ENCODE measurements at places on chromosomes 6 and 20.
A peak's percentile ranks its signal among the peaks of the same experiment; 100 is the strongest.

DNA sequence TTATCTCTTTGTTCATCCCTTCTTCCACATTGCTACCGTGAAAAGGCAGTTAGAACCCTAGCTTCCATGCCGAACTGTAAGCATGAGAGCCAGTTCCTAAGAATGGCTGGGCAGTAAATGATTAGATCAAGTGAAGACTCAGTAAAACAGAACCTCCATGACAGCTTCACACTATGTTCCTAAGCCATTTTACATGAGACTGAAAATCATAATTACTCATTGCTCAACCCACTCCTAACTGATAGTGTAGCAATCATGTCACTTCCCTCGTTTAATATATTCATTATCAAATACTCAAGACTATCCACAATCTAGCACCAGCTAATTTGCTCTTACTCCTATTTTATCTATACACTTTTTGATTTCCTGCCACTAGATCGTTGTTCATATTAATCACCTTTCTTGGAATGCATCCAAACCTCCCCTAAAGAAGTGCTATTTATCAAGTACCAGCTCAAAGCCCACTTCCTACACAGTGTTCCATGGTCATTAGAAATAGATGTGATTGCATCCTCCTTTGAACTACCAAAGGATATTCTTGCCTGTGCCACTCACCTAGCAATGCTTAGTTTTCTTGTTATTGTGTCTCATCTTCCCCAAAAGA is 6.0 kb downstream of the TMEM30A start:
- no peaks in the 10 kb centered on the region for H3K27me3 ChIP-seq
- peaks cover 67% of the 10 kb centered on the region for H3K4me1 ChIP-seq
- H3K27ac ChIP-seq = no peak overlapping the region
- no peak for DNase-seq
- no peaks in the 10 kb centered on the region for H3K36me3 ChIP-seq

GRCh38 chr20:24353135-24353690 is 116.2 kb upstream of the SYNDIG1 start:
- no peaks in the 10 kb centered on the region for H3K27me3 ChIP-seq
- no peak overlapping the region for H3K27ac ChIP-seq
- DNase-seq = no peak
- H3K4me1 ChIP-seq = no peaks in the 10 kb centered on the region
- no peak overlapping the region for H3K4me3 ChIP-seq

GRCh38 chr6:82217018-82217586 is 30.4 kb downstream of the IBTK start:
- H3K27me3 ChIP-seq = no peaks in the 10 kb centered on the region
- H3K27ac ChIP-seq = no peak overlapping the region

GRCh38 chr6:147674099-147674498 is 165.6 kb downstream of the SAMD5 start:
- no peaks in the 10 kb centered on the region for H3K36me3 ChIP-seq
- H3K27ac ChIP-seq = no peak overlapping the region
- no peak for DNase-seq
- no peak overlapping the region for H3K4me3 ChIP-seq
- H3K27me3 ChIP-seq = no peaks in the 10 kb centered on the region
- H3K4me1 ChIP-seq = no peaks in the 10 kb centered on the region

GRCh38 chr20:20668639-20669038 is 43.8 kb downstream of the RALGAPA2 start:
- DNase-seq = no peak
- H3K36me3 ChIP-seq = no peaks in the 10 kb centered on the region
- no peaks in the 10 kb centered on the region for H3K27me3 ChIP-seq
- no peak overlapping the region for H3K4me3 ChIP-seq

- no peak overlapping the region for H3K4me3 ChIP-seq
- no peak overlapping the region for H3K27ac ChIP-seq
- H3K36me3 ChIP-seq = peaks cover 10% of the 10 kb centered on the region
Measured at GRCh38 chr6:119297049-119297448, 52.5 kb downstream of the MAN1A1 start.

DNA sequence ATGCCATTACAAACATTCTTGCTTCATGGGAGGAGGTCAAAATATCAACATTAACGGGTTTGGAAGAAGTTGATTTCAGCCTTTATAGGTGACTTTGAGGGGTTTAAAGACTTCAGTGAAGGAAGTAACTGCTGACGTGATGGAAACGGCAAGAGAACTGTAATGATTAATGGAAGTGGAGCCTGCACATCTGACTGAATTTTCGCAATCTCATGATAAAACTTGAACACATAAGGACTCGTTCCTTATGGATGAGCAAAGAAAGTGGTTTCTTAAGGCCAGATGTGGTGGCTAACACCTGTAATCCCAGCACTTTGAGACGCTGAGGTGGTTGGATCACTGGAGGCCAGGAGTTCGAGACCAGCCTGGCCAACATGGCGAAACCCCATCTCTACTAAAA is 226.1 kb downstream of the BCAS1 start:
- no peaks in the 10 kb centered on the region for H3K4me1 ChIP-seq
- no peak overlapping the region for H3K27ac ChIP-seq
- no peaks in the 10 kb centered on the region for H3K27me3 ChIP-seq
- DNase-seq = no peak
- no peaks in the 10 kb centered on the region for H3K36me3 ChIP-seq

GRCh38 chr20:20831794-20832193 is 119.3 kb upstream of the RALGAPA2 start:
- peaks cover 4% of the 10 kb centered on the region for H3K27me3 ChIP-seq
- H3K4me1 ChIP-seq = no peaks in the 10 kb centered on the region
- DNase-seq = no peak
- H3K4me3 ChIP-seq = no peak overlapping the region
- no peaks in the 10 kb centered on the region for H3K36me3 ChIP-seq

DNA sequence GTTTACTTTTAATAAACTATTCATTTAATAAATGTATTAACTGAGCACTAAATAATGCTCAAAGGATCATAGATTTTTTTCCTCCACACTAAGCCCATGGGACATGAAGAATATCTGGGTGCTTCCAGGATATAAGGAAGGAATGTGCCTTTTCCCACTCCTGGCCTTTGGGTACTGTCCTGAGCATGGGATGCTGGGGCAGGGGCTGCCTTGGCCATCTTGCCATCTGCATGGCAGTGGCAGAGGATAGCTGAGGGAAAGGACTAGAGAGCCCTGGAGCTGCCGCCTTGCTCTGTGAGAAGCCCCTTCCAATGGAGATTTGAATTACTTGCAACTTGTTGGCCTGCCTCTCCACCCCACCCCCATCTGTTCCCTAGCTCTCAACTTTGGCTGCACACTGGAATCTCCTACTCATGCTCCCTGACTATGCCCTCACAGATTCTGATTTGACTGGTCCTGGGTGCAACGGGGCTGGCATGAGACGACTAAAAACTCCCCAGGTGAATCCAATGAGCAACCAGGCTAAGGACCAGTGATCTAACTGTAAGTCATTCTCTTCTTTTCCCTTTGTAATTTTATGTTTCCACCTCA is 15.6 kb downstream of the DDRGK1 start:
- DNase-seq = no peak
- H3K27me3 ChIP-seq = no peaks in the 10 kb centered on the region
- H3K36me3 ChIP-seq = peaks cover 47% of the 10 kb centered on the region
- H3K4me1 ChIP-seq = no peaks in the 10 kb centered on the region
- H3K4me3 ChIP-seq = no peak overlapping the region
- H3K27ac ChIP-seq = no peak overlapping the region

DNA sequence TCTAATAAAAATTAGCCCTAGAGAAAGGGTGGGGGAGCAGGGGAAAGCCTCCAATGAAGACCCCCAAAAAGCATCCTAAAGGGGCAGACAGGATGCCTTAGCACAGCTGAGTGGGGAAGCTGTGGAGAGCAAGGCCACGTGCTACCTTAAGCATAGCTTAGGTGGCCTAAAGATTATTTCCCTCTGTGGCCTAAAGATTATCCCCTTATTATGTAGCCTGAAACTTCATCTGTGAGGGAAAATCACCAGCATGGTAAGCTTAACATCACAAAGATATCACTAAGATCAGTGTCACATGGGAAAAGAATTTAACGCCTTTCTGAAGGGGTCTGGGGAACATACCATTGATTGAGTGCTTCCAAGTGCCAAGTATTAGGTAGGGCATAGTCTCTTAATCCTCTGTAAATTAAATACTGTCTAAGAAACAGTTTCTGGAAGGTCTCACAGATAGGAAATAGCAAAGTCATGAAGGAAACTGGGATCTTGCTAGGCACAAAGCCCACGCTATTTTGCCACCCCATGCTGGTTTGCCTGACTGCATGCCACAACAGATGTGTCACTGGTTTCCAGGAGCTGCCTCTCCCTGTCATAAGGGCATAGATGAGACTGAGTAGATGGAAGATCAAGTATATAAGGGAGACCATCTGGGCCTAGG is 170.0 kb downstream of the HACE1 start:
- H3K27ac ChIP-seq = no peak overlapping the region
- DNase-seq = no peak
- no peaks in the 10 kb centered on the region for H3K36me3 ChIP-seq
- H3K4me3 ChIP-seq = no peak overlapping the region

DNA sequence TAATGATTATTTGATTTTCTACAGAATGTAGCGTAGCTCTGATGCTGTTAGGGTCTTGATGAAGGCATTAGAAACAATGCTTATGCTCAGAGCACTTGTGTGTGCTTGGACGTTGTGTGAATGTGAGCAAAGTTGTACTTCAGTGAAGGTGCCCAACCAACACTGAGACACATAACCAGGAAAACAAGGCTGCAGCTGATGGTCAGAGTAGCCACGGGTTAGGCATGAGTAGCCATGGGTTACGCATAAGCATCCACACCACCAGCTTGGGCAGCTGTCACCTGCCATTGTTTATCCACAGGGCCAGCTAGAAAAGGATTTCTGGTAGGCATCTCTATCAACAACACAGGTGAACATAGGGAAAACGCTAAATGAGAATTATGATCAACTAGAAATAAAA is 326.6 kb downstream of the NRN1 start:
- no peaks in the 10 kb centered on the region for H3K36me3 ChIP-seq
- H3K27ac ChIP-seq = no peak overlapping the region
- no peak for DNase-seq
- H3K4me1 ChIP-seq = no peaks in the 10 kb centered on the region
- no peaks in the 10 kb centered on the region for H3K27me3 ChIP-seq

GRCh38 chr6:119637768-119638167 is 288.2 kb upstream of the MAN1A1 start:
- H3K27me3 ChIP-seq = no peaks in the 10 kb centered on the region
- no peaks in the 10 kb centered on the region for H3K4me1 ChIP-seq
- H3K36me3 ChIP-seq = no peaks in the 10 kb centered on the region
- no peak overlapping the region for H3K4me3 ChIP-seq
- H3K27ac ChIP-seq = no peak overlapping the region

- H3K4me3 ChIP-seq = no peak overlapping the region
- H3K36me3 ChIP-seq = no peaks in the 10 kb centered on the region
- no peak for DNase-seq
- no peaks in the 10 kb centered on the region for H3K4me1 ChIP-seq
Measured at GRCh38 chr6:7919871-7920270, 9.3 kb upstream of the TXNDC5 start.

GRCh38 chr6:158706369-158706982 is 56.6 kb downstream of the SYTL3 start:
- H3K27me3 ChIP-seq = no peaks in the 10 kb centered on the region
- no peaks in the 10 kb centered on the region for H3K36me3 ChIP-seq
- H3K4me3 ChIP-seq = no peak overlapping the region
- H3K27ac ChIP-seq = peak overlapping the region; percentile 62

DNA sequence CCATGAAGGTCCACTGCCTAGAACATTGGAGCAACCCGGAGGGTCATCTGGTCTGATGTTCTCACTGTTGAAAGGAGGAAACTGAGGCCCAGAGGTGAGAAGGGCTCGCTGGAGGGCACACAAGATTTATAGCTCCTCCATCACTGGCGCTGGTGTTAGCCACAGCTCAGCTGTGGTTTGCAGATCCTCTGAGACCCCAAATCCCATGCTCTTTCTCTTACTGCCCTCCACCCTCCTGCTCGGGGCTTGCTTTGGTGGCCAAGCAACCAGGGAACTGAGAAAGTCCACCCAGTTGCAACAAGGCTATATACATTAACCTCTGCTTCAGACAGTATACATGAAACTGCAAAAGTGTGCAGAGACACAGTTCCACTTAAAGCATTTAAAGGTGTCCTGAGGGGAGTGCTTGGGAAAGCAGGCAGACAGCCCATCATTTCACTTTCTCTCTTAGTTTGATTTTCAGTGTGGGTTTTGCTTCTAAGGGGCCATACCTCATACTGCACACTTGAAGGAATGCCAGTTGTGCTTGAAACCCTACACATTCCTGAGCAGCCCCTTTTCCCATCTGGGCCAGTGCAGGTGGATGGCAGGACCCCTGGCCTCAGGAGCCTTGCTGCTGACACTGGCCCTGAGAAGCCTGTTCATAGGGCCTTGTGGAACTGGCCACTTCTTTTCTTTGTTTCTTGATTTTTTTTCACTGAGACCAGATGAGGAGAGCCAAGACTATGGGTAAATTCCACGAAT is 347.6 kb downstream of the CDC5L start:
- H3K4me1 ChIP-seq = peaks cover 4% of the 10 kb centered on the region
- no peak for DNase-seq
- H3K36me3 ChIP-seq = no peaks in the 10 kb centered on the region
- H3K4me3 ChIP-seq = no peak overlapping the region

Data from upper lobe of right lung (tissue), 1 donor.